CD8-positive, alpha-beta memory T cell (primary cell): ENCODE measurements at places on chromosomes 5 and 9.

GRCh38 chr9:128396970-128397613, 23.6 kb upstream of the CERCAM start:
- H3K4me3 ChIP-seq, result no peak overlapping the region
- no peak overlapping the region for H3K27ac ChIP-seq
- DNase-seq, result no peak
- H3K36me3 ChIP-seq, result no peaks in the 10 kb centered on the region
- H3K27me3 ChIP-seq, result no peaks in the 10 kb centered on the region
- no peaks in the 10 kb centered on the region for H3K4me1 ChIP-seq

GRCh38 chr5:176491101-176491502, 42.9 kb downstream of the FAF2 start:
- no peaks in the 10 kb centered on the region for H3K27me3 ChIP-seq
- peaks cover 18% of the 10 kb centered on the region for H3K4me1 ChIP-seq
- no peak for DNase-seq
- H3K27ac ChIP-seq, result no peak overlapping the region
- peaks cover 50% of the 10 kb centered on the region for H3K36me3 ChIP-seq

- H3K27me3 ChIP-seq, result no peaks in the 10 kb centered on the region
- DNase-seq, result no peak
- no peak overlapping the region for H3K4me3 ChIP-seq
- H3K27ac ChIP-seq, result no peak overlapping the region
- no peaks in the 10 kb centered on the region for H3K36me3 ChIP-seq
Measured at GRCh38 chr9:135490980-135491464, 9.5 kb upstream of the MRPS2 start.

DNA sequence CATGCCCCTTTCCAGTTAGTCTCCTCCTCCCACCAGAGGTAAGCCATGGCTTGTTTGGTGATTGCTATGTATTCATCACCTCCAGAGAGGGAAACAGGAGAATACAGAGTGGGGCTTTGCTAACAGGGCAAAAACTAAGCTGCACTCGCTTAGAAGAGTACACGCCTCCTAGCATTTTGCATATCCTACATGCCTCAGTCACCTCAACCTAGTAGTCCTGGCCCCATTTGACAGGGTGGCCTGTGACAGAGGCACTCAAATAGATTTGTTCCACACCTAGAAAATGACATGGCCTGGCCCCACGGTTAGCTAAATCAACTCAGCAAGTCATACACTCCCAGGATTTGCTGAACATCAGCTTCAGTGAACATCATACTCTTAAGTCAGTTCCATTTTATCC, 90.7 kb downstream of the CYFIP2 start:
- peaks cover 60% of the 10 kb centered on the region for H3K36me3 ChIP-seq
- no peaks in the 10 kb centered on the region for H3K4me1 ChIP-seq
- no peak for DNase-seq
- no peak overlapping the region for H3K4me3 ChIP-seq
- no peaks in the 10 kb centered on the region for H3K27me3 ChIP-seq

DNA sequence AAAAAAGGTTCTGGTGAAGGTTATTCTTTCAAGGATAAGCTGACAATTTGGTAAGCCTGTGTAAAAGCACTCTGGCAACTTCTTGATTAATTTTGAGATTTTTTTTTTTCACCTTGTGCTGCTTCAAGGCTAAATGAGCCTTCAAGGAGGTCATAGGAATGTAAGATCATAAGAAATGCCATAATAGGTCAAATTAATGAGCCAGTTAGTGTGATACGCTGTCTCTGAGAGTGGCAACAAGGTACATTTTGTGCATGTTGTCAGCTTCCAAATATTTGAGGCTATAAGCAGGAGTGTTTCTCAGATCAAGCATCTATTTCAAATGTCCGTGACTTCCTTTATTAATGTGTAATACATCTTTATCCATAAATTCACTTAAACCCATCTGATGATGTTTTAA, 72.3 kb upstream of the CDH6 start:
- H3K27ac ChIP-seq, result no peak overlapping the region
- no peaks in the 10 kb centered on the region for H3K27me3 ChIP-seq
- no peak overlapping the region for H3K4me3 ChIP-seq
- no peaks in the 10 kb centered on the region for H3K36me3 ChIP-seq
- DNase-seq, result no peak

- DNase-seq, result no peak
- no peaks in the 10 kb centered on the region for H3K27me3 ChIP-seq
- H3K36me3 ChIP-seq, result no peaks in the 10 kb centered on the region
- no peak overlapping the region for H3K4me3 ChIP-seq
Measured at GRCh38 chr9:91026266-91026665, 224.6 kb downstream of the SYK start.

- H3K4me1 ChIP-seq, result no peaks in the 10 kb centered on the region
- DNase-seq, result no peak
Measured at GRCh38 chr5:98513380-98513779, 260.1 kb upstream of the RGMB start.

DNA sequence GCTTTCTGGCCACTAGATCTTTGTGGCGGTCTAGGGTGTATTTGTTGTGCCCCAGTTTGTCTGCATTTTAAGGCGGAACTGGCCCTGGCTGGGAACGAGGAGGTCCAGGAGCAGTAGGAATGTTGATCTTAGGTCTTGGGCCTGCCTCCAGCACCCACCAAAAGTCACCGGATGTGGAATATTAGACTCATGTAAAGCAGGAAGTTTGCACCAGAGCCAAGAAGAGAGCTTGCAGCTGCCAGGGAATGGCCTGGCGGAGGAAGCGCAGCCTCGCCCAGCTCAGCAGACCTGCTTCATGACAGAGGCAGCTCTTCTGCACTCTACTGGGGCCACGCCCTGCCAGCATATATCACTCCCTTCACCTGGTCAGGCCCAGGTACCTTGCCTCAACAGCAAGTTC, 3.3 kb downstream of the GPX3 start:
- H3K27ac ChIP-seq, result peak overlapping the region; percentile 32
- H3K4me3 ChIP-seq, result no peak overlapping the region
- no peaks in the 10 kb centered on the region for H3K27me3 ChIP-seq
- DNase-seq, result no peak

GRCh38 chr9:122016309-122016708, 76.8 kb downstream of the TTLL11 start:
- H3K36me3 ChIP-seq, result no peaks in the 10 kb centered on the region
- H3K4me3 ChIP-seq, result no peak overlapping the region
- H3K4me1 ChIP-seq, result no peaks in the 10 kb centered on the region
- no peak overlapping the region for H3K27ac ChIP-seq
- H3K27me3 ChIP-seq, result no peaks in the 10 kb centered on the region

DNA sequence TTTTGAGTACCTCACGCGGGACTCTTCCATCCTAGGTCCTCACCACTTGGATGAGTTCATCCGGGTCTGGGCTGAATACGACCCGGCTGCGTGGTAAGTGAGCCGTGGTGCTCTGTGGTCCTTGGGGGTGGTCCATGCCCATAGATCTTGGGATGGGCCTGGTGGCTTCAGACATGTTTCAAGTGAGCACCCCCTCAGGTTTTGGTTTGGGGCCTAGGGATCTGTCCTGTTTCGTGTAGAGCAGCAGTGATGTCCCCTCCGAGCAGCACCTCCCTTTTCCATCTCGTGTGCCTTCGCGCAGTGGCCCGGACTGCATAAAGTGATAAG, 218.9 kb downstream of the CACNA1B start:
- no peak overlapping the region for H3K27ac ChIP-seq
- H3K27me3 ChIP-seq, result no peaks in the 10 kb centered on the region
- H3K4me1 ChIP-seq, result no peaks in the 10 kb centered on the region

DNA sequence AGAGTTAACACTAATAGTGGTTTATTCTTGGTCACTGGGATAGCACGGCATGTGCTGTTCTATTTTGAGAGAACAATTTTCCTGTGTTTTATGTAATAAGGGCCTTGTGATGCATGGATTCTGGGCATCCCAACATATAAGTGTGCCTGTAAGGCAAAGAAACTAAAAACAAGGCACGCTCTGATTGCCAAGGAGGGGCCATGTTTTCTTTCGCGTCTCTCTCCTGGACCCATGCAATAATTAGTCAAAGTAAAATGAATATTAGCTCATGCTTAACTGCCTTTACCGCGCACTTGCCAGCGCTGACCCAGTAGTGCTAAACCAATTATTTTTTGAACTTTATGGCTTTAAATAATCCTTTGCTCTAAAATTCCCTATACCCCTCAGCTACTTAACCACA, 140.9 kb downstream of the PSAT1 start:
- no peaks in the 10 kb centered on the region for H3K4me1 ChIP-seq
- no peak for DNase-seq
- H3K27ac ChIP-seq, result no peak overlapping the region
- no peaks in the 10 kb centered on the region for H3K36me3 ChIP-seq
- no peaks in the 10 kb centered on the region for H3K27me3 ChIP-seq
- no peak overlapping the region for H3K4me3 ChIP-seq

GRCh38 chr9:10112798-10113197, 500.0 kb downstream of the PTPRD start:
- no peaks in the 10 kb centered on the region for H3K4me1 ChIP-seq
- H3K27me3 ChIP-seq, result no peaks in the 10 kb centered on the region
- H3K4me3 ChIP-seq, result no peak overlapping the region
- no peak for DNase-seq
- H3K36me3 ChIP-seq, result no peaks in the 10 kb centered on the region
- H3K27ac ChIP-seq, result no peak overlapping the region

GRCh38 chr9:36937951-36938350, 96.1 kb downstream of the PAX5 start:
- H3K36me3 ChIP-seq, result no peaks in the 10 kb centered on the region
- no peak for DNase-seq
- H3K27me3 ChIP-seq, result no peaks in the 10 kb centered on the region
- H3K27ac ChIP-seq, result no peak overlapping the region
- H3K4me1 ChIP-seq, result no peaks in the 10 kb centered on the region
- no peak overlapping the region for H3K4me3 ChIP-seq

GRCh38 chr5:141326088-141326854, 4.0 kb upstream of the PCDHGA1 start:
- H3K4me3 ChIP-seq, result peak overlapping the region; percentile 60
- DNase-seq, result peak; percentile 60
- H3K27ac ChIP-seq, result no peak overlapping the region
- H3K36me3 ChIP-seq, result no peaks in the 10 kb centered on the region

- DNase-seq, result no peak
- no peaks in the 10 kb centered on the region for H3K4me1 ChIP-seq
- no peaks in the 10 kb centered on the region for H3K36me3 ChIP-seq
- no peak overlapping the region for H3K27ac ChIP-seq
Measured at GRCh38 chr9:79346350-79347020, 225.3 kb upstream of the TLE4 start.

DNA sequence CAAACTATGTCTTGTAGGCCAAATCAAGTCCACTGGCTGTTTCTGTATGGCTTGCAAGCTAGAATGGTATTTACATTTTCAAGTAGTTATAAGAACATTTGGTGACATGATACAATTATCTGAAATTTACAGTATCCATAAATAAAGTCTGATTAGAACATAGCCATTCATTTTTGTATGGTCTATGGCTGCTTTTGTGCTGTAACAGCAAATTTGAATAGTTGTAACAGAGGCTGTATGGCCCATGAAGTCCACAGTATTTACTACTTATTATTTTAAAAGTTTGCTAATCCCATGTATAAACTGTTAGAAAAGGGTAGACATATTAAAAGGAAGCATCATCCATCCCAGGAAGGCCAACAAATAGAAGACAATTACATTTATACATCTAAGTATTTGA, 17.7 kb downstream of the DHX29 start:
- H3K36me3 ChIP-seq, result peaks cover 45% of the 10 kb centered on the region
- no peak overlapping the region for H3K4me3 ChIP-seq
- H3K27ac ChIP-seq, result no peak overlapping the region
- H3K4me1 ChIP-seq, result no peaks in the 10 kb centered on the region
- H3K27me3 ChIP-seq, result no peaks in the 10 kb centered on the region

DNA sequence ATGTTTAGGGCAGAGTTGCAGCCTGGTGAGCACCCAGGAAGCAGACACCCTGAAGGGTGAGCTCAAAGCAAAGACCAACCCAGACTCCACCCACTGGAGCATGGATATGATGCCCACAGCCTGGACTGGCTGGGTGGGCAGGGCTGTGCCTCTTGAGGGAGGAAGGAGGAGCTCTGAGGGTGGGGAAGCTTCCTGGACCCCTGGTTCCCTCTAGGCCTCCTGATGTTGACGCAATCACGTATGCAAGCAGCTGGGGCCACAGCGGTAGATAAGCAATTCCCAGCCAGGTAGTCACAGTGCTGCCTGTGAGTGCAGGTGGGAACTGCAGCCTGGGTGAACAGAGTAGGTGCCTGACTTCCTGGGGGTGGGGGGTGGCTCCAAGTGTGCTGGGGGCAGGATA, 271.5 kb downstream of the CDK5RAP2 start:
- H3K36me3 ChIP-seq, result no peaks in the 10 kb centered on the region
- no peak for DNase-seq
- H3K27me3 ChIP-seq, result no peaks in the 10 kb centered on the region
- H3K4me1 ChIP-seq, result no peaks in the 10 kb centered on the region

DNA sequence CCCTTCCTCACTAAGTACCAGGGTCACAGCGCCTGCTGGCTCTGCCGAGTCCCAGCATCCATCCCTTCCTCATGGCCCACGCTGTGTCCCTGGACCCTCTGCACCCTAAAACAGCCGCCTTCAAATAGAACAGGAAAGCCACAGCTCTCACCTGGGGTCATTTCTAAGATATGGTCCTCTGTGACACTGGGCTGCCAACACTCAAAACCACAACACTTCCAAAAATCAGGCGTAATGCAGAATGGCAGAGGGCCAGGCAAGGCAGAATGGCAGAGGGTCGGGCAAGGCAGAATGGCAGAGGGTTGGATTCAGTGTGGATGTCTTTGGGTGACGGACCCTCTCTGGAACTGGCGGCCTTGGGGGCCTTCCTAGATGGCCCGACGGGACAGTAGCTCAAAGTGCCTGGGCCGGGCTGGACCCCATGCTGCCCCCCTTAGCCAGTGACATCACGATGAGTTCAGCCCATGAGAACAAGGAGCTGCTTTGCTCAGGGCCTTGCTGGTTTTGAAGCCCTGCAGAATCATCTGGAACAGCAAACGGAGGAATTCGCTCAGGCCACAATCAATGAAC, 35.3 kb downstream of the ZDHHC11B start:
- no peaks in the 10 kb centered on the region for H3K4me1 ChIP-seq
- no peak for DNase-seq
- no peak overlapping the region for H3K4me3 ChIP-seq
- H3K27me3 ChIP-seq, result no peaks in the 10 kb centered on the region
- no peak overlapping the region for H3K27ac ChIP-seq

GRCh38 chr5:181086884-181087205, 44.1 kb downstream of the OR2V1 start:
- H3K4me3 ChIP-seq, result no peak overlapping the region
- H3K4me1 ChIP-seq, result no peaks in the 10 kb centered on the region
- H3K27me3 ChIP-seq, result no peaks in the 10 kb centered on the region
- no peak overlapping the region for H3K27ac ChIP-seq

- H3K27ac ChIP-seq, result no peak overlapping the region
- H3K36me3 ChIP-seq, result no peaks in the 10 kb centered on the region
- H3K4me3 ChIP-seq, result no peak overlapping the region
- H3K4me1 ChIP-seq, result no peaks in the 10 kb centered on the region
Measured at GRCh38 chr5:123124859-123125595, 36.0 kb downstream of the PRDM6 start.

- no peaks in the 10 kb centered on the region for H3K36me3 ChIP-seq
- DNase-seq, result no peak
- no peaks in the 10 kb centered on the region for H3K27me3 ChIP-seq
- H3K4me1 ChIP-seq, result no peaks in the 10 kb centered on the region
- no peak overlapping the region for H3K27ac ChIP-seq
Measured at GRCh38 chr5:137393196-137393993, 105.7 kb downstream of the SPOCK1 start.

GRCh38 chr5:157479166-157479565, 19.2 kb downstream of the NIPAL4 start:
- DNase-seq, result no peak
- H3K4me3 ChIP-seq, result no peak overlapping the region
- H3K4me1 ChIP-seq, result no peaks in the 10 kb centered on the region
- no peaks in the 10 kb centered on the region for H3K36me3 ChIP-seq
- H3K27ac ChIP-seq, result no peak overlapping the region
